GM12878 (cell line): ENCODE measurements at places on chromosomes 7 and 10.
A peak's percentile ranks its signal among the peaks of the same experiment; 100 is the strongest.

DNA sequence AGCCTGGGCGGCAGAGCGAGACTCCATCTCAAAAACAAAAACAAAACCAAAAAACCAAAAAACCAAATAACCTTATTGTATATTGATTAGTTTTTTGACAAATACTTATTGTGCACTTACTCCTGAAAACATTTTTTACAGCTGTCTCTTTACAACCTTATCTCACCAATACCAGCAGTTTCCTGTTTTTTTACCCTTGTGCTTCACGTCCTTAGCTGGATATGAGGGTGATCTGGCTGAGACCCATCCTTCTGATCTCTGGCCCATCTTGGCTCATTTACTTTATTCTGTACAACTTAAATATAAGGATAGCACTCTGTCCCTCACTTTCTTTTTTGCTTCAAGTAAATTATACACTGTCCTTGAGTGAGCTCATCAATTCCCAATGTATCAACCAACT lies 104.6 kb upstream of the DNAJB12 start:
- no peaks in the 10 kb centered on the region for H3K27me3 ChIP-seq
- no peaks in the 10 kb centered on the region for H3K36me3 ChIP-seq
- H3K4me1 ChIP-seq, result no peaks in the 10 kb centered on the region
- no peak overlapping the region for H3K4me3 ChIP-seq
- no peak for DNase-seq

DNA sequence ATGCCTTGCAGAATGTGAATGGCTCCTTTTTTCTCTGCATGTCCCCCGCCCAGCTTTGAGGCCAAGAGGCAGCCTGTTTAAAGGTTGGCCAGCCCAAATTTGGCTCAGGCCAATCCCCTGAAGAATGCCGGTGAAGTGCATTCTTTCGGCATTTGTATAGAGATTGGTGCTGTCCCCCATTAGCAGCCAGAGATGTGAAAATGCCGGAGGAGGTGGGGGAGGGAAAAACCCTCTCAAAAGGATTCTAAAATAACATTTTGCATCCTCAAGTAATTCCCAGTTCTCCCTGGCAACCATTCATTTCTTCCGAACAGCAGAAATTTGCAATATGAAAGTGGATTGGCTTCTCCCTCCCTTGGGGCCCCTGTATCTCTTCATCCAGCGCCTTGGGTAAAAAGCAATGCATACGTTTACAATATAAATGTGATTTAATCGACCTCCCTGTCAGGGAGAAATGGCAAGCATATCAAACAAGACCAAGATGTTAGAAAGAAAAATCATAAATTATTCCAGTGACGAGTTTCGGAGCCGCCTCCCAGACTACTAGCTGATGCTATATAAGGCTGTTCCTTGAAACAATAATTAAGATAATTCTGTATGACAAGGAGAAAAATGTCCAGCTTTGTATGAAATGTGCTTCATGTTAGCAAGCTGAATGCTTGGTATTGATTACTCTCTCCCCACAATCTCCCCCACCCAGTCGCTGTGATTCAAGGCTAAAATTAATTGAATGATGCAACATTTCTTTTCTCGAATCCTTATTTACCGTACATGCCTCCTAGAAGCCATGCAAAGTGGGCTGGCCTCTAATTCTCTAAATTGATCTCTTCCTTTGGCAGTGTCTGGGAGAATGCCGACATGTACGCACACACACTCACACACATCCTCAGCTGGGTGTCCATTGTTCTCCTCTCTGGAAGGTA lies 323.7 kb downstream of the RPS24 start:
- H3K27me3 ChIP-seq, result no peaks in the 10 kb centered on the region
- DNase-seq, result no peak
- no peak overlapping the region for H3K27ac ChIP-seq

DNA sequence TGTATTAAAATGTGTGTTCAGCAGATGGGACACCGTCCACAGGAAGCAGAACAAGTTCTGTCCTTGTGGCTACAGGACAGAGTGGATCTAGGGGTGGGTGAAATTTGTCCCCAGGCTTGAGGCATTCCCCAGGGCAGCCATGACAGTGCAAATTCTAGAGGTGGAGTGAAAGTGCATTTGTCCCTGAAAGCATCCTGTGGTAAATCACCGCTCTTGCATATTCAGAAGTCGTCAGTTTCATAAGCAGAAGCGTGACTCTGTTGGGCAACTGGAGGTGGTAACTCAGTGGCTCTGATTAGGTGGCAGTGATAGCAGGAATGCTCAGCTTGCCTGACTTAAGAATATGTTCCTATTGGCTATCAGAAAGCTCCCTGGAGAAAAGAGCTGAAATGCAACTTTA lies 96.6 kb downstream of the SNX10 start:
- no peaks in the 10 kb centered on the region for H3K36me3 ChIP-seq
- peaks cover 8% of the 10 kb centered on the region; the same call in 1 of the 2 replicates for H3K4me1 ChIP-seq
- H3K27ac ChIP-seq, result no peak overlapping the region
- no peak overlapping the region for H3K4me3 ChIP-seq
- peak; percentile 20 for DNase-seq
- peaks cover 2% of the 10 kb centered on the region; the same call in 1 of the 2 replicates for H3K27me3 ChIP-seq

- H3K4me3 ChIP-seq, result no peak overlapping the region
- no peaks in the 10 kb centered on the region; the same call in 1 of the 2 replicates for H3K27me3 ChIP-seq
- no peak for DNase-seq
- H3K36me3 ChIP-seq, result no peaks in the 10 kb centered on the region
Measured at GRCh38 chr10:18214691-18215563, 74.7 kb downstream of the CACNB2 start.

- no peaks in the 10 kb centered on the region for H3K27me3 ChIP-seq
- H3K36me3 ChIP-seq, result no peaks in the 10 kb centered on the region
- peak overlapping the region; percentile 75 for H3K4me3 ChIP-seq
- H3K27ac ChIP-seq, result peak overlapping the region; percentile 61; the same call in 1 of the 2 replicates
- peak; percentile 73 for DNase-seq
Measured at GRCh38 chr7:65269150-65269856, 104.4 kb upstream of the ZNF92 start.

GRCh38 chr7:11625669-11626068 lies 206.3 kb downstream of the THSD7A start:
- no peaks in the 10 kb centered on the region for H3K4me1 ChIP-seq
- no peak for DNase-seq
- H3K27ac ChIP-seq, result no peak overlapping the region
- H3K4me3 ChIP-seq, result no peak overlapping the region
- no peaks in the 10 kb centered on the region for H3K36me3 ChIP-seq

DNA sequence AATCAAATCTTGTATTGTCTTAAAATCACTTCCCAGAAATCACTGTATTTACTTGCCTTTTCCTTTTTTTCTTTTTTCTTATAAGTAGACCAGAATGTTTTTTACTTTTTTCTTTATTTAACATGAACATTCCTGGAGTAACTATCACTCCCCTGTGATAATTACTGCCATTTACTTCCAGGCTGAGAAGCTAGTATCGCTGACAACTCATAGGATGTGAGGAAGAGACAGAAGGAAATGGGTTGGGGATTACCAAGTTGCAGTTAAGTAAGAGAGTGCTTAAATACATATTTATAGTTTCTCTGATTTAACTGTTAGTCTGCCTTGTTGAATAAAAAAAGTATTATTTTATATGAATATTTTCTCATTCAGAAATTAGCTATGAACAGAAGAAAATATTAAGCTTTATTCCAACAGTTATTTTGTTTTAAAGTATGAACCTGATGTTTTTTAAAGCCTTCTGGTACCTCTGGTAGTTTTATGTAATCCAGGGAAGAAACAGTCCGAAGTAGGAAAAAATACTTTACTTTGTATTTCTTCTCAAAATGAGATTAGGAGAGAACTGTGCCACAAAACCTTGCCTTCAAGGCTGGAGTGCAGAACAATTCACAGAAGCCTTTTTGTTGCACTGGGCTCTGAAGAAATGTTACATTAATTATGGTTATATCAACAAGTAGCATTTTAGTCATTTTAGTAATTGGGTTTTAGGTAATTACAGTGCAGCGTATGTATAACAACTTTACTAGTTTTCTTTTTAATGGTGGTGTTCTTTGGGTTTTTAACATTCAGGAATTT lies 72.8 kb downstream of the SHOC2 start:
- no peak for DNase-seq
- no peak overlapping the region; the same call in 1 of the 2 replicates for H3K27ac ChIP-seq
- H3K4me1 ChIP-seq, result peaks cover 11% of the 10 kb centered on the region
- H3K36me3 ChIP-seq, result peaks cover 22% of the 10 kb centered on the region

DNA sequence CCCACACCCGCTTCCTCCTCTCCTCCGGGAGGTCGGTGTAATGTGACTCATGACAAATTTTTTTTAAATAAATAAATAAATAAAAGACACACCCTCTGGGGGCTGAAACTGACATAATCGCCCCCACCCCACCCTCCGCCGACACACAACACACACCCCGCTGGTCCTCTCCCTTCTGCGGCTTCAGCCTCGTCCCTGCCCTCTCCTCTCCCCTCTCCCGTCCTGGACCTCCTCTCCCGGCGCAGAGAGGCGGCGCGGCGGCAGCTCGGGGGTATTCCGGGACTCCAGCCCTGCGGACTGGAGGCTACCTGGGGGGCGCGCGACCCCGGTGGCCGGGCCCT lies 686 bp downstream of the ABI1 start:
- H3K27me3 ChIP-seq, result no peaks in the 10 kb centered on the region
- no peak for DNase-seq

DNA sequence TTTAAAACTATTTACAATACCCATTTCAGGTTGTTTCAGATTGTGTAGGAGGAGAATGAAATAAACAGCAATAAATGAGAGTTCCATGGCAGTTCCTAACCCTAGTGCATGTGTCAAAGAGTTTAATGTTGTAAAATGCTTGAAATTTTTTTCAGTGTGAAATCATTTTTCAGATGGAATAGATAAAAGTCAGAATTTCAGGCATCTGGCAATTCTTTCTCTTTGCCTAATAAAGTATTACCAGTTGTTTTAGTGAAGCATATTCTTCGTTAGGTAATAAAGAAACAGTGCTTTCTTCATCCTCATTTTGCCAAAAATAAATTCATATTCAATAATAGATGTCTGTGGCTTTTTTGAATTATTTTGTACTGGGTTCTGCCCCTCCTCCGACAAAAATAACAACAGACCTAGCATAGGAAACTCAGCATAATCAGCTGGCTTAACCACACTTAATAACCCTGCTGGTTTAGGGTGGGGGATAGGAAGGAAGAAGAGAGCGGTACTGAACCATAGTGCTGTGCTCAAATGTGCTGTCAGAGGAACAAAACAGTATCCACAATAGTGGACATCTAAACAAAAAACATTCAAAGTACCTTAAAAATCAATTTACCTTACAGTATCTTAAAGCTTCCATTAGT lies 39.1 kb downstream of the MINDY3 start:
- no peaks in the 10 kb centered on the region for H3K4me1 ChIP-seq
- no peak overlapping the region for H3K4me3 ChIP-seq
- peaks cover 10% of the 10 kb centered on the region; the same call in 1 of the 2 replicates for H3K36me3 ChIP-seq
- no peak overlapping the region for H3K27ac ChIP-seq
- DNase-seq, result no peak

GRCh38 chr10:21020545-21020944 lies 123.4 kb upstream of the NEBL start:
- H3K4me3 ChIP-seq, result no peak overlapping the region
- H3K36me3 ChIP-seq, result no peaks in the 10 kb centered on the region
- H3K27ac ChIP-seq, result no peak overlapping the region
- peak; percentile 21 for DNase-seq
- no peaks in the 10 kb centered on the region for H3K4me1 ChIP-seq
- H3K27me3 ChIP-seq, result no peaks in the 10 kb centered on the region

- peak overlapping the region; percentile 52 for H3K27ac ChIP-seq
- H3K36me3 ChIP-seq, result no peaks in the 10 kb centered on the region
- DNase-seq, result no peak
- H3K4me3 ChIP-seq, result no peak overlapping the region
Measured at GRCh38 chr10:45437587-45438465, 63.8 kb downstream of the ALOX5 start.

GRCh38 chr7:66864294-66864693 lies 56.7 kb upstream of the TMEM248 start:
- no peak overlapping the region for H3K27ac ChIP-seq
- no peaks in the 10 kb centered on the region for H3K36me3 ChIP-seq
- no peak for DNase-seq
- H3K27me3 ChIP-seq, result no peaks in the 10 kb centered on the region
- 0 out of 2 replicates have a peak, but pooled peaks cover 2% of the 10 kb centered on the region for H3K4me1 ChIP-seq
- H3K4me3 ChIP-seq, result no peak overlapping the region

DNA sequence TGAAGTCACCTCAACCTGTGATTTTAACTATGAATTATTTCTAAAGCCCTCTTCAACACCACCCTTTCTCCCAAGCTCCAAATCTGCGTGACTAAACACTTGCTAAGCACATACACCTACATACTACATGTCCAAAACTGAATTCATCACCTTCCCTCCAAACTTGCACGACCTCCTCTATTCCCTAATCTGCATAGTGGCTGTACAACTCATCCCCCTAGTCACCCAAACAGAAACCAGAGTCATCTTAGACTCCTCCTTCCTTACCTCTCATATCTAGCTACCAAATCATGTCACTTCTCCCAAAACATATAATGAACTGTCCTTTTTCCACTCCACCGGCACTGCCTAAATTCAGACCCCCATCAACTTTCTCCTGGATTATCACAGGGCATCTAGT lies 16.2 kb downstream of the ARHGAP21 start:
- H3K4me3 ChIP-seq, result no peak overlapping the region; the same call in 1 of the 2 replicates
- H3K4me1 ChIP-seq, result peaks cover 7% of the 10 kb centered on the region; the same call in 1 of the 2 replicates
- no peaks in the 10 kb centered on the region for H3K36me3 ChIP-seq

- no peak for DNase-seq
- H3K4me1 ChIP-seq, result no peaks in the 10 kb centered on the region
Measured at GRCh38 chr7:132565441-132565840, 10.8 kb downstream of the PLXNA4 start.

DNA sequence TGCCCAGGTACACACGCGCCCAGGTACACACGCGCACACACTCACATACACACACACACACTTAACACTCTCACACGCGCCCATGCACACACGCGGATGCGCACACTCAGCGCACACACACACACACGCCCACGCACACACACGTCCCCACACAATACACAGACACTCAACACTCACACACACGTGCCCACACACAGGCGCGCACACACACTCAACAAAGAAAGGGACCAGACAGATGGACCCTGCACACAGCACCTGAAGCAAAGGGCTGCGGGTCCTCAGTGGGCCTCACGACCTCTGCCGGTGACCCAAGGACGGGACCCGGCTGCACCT lies 257.4 kb downstream of the ZMYND11 start:
- no peak overlapping the region for H3K27ac ChIP-seq
- no peaks in the 10 kb centered on the region; the same call in 1 of the 2 replicates for H3K27me3 ChIP-seq
- no peaks in the 10 kb centered on the region for H3K36me3 ChIP-seq

GRCh38 chr7:46108272-46108671 lies 187.2 kb upstream of the IGFBP3 start:
- H3K36me3 ChIP-seq, result no peaks in the 10 kb centered on the region
- no peak overlapping the region for H3K4me3 ChIP-seq
- H3K27ac ChIP-seq, result no peak overlapping the region
- no peaks in the 10 kb centered on the region for H3K27me3 ChIP-seq
- no peak for DNase-seq

- H3K36me3 ChIP-seq, result no peaks in the 10 kb centered on the region
- no peak overlapping the region for H3K4me3 ChIP-seq
- peak overlapping the region; percentile 85 for H3K27ac ChIP-seq
- peaks cover 32% of the 10 kb centered on the region for H3K4me1 ChIP-seq
- DNase-seq, result no peak
Measured at GRCh38 chr10:3803927-3804741, 19.1 kb upstream of the KLF6 start.

- no peak overlapping the region for H3K27ac ChIP-seq
- no peak overlapping the region for H3K4me3 ChIP-seq
- no peaks in the 10 kb centered on the region for H3K27me3 ChIP-seq
Measured at GRCh38 chr7:84102213-84102612, 92.4 kb downstream of the SEMA3A start.
